ENCODE measurements at places on chromosomes 1 and 21.

GRCh38 chr1:44903011-44903680 lies 60.1 kb upstream of the PTCH2 start:
- DNase-seq: peak; percentile 44

GRCh38 chr1:94284476-94284875 lies 47.1 kb upstream of the ARHGAP29 start:
- no peak for DNase-seq

DNA sequence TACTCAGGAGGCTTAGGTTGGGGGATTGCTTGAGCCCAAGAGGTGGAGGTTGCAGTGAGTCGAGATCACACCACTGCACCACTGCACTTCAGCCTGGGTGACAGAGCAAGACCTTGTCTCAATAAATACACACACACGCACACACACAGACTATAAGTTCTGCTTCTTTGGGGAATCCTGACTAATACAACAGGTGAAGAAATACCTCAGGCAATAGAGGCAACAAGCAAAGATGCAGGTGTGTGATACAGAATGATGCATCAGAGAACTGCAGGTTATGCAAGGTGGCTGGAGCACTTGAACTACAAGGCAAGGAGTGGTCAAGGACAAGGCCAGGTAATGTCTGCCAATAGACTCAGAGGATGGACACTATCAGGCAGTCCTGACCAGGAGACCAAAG lies 117.6 kb upstream of the ZNF678 start:
- no peak for DNase-seq

- DNase-seq: no peak
Observed at GRCh38 chr21:40902299-40902698, 55.3 kb upstream of the DSCAM start.

GRCh38 chr21:16086121-16086520 lies 356.3 kb downstream of the USP25 start:
- DNase-seq: no peak
